ENCODE measurements at places on chromosomes 2 and 18. TPM values are rescaled to one million over a fixed set of nuclear protein-coding genes. Genes with fewer than 3 reads are reported as not detected.

DNA sequence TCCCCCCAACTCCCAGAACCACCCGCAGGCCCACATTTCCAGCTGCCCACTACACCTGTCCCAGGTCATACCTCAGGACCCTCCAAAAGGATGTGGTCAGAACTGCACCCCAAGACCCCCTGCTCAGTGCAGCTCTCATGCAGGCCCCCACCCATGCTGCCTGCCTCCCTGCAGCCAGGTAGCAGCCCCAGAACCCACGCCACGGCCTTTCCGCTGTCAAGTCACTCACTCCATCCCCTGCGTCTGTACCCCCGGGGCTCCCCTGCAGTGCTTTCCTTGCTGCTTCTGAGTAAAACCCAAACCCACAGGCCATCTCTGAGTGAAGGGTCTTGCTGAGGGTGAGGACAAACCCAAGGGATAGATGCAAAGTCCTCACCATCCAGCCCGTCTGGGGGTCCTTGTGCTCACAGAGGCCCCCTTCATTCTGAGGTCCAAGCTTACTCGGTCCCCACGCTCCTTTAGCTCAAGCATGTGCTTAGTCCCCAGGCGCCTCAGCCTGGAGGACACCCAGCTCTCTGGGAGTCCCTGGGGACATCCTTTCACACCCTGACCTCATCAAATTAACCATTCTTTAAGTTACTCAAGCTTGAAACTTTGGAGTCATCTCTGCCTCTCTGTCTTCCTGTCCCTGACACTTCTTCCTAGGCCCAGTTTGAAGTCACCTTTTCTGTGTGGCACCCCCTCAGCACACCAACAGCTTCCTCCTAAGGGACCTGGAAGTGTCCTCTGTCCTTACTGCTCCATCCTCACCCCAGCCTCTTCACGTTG, 130.1 kb downstream of the SMAD7 start:
- peaks cover 9% of the 10 kb centered on the region for H3K4me1 ChIP-seq
- H3K36me3 ChIP-seq, result peaks cover 40% of the 10 kb centered on the region
- no peak overlapping the region for H3K27ac ChIP-seq
- H3K4me3 ChIP-seq, result peak overlapping the region; percentile 31
- no peak for DNase-seq

RMDN2 gene
- total RNA-seq, result 2.5 TPM

DNA sequence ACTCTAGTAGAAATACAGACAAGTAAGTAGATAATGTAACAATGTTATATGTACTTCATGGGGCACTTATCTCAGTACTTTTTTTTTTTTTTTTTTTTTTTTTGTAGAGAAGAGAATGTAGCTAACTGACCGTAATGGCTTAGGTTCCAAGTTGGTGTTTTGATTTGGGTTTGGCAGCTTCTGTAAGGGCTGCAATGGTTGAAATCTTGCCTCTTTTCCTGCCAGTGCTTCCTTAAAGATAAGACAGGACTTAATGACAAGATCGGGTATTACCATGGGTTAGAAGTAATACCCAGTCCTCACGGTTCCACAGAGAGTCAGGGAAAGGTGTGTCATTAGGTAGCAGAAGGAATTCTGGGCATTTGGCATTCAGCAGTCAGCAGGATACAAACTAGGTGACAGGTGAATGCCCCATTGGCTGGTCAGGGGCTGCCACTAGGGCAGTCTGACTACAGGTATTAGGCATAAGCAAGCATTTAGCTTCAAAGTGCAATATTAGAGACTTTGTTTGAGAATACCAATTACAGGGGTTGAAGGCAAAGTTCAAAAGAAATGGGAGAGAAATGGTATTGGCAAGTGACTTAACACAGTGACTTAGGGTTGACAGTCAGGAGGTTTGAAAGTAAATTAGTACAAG, 189.4 kb upstream of the RND3 start:
- H3K4me3 ChIP-seq, result no peak overlapping the region
- DNase-seq, result no peak
- H3K27me3 ChIP-seq, result no peaks in the 10 kb centered on the region
- no peak overlapping the region for H3K27ac ChIP-seq
- peaks cover 11% of the 10 kb centered on the region for H3K4me1 ChIP-seq

GRCh38 chr2:225948903-225949302, 549.4 kb downstream of the NYAP2 start:
- H3K27ac ChIP-seq, result peak overlapping the region; percentile 48
- H3K4me3 ChIP-seq, result no peak overlapping the region
- peaks cover 5% of the 10 kb centered on the region for H3K27me3 ChIP-seq
- no peaks in the 10 kb centered on the region for H3K36me3 ChIP-seq
- H3K4me1 ChIP-seq, result peaks cover 2% of the 10 kb centered on the region
- peak; percentile 13 for DNase-seq

DUSP2 gene
- total RNA-seq, result not detected

GRCh38 chr18:79497638-79498081, 101.9 kb downstream of the NFATC1 start:
- no peak for DNase-seq
- peaks cover 16% of the 10 kb centered on the region for H3K27me3 ChIP-seq
- H3K36me3 ChIP-seq, result peaks cover 46% of the 10 kb centered on the region
- H3K27ac ChIP-seq, result no peak overlapping the region
- no peaks in the 10 kb centered on the region for H3K4me1 ChIP-seq

POTEI gene
- 0.15 TPM for total RNA-seq

GYPC gene
- 154 TPM for total RNA-seq

GRCh38 chr2:160251569-160251968, 51.5 kb upstream of the ITGB6 start:
- H3K27ac ChIP-seq, result no peak overlapping the region
- H3K27me3 ChIP-seq, result no peaks in the 10 kb centered on the region
- no peak for DNase-seq
- H3K36me3 ChIP-seq, result no peaks in the 10 kb centered on the region

DNA sequence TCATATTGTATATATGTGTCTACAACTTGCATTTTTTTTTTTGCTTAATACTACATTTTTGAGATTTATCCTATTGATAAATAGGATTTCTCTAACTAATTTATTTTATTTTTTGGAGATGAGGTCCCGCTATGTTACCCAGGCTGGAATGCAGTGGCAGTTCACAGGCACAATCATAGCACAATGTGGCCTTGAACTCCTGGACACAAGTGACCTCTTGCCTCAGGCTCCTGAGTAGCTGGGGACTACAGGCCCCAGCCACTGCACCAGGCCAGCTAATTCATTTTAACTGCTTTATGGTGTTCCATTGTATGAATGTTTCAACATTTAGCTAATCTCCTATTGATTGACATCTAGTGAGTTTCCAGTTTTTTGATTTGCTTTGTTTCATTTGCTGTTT, 16.8 kb upstream of the CLASP1 start:
- H3K4me3 ChIP-seq, result no peak overlapping the region
- H3K4me1 ChIP-seq, result no peaks in the 10 kb centered on the region
- H3K27ac ChIP-seq, result no peak overlapping the region
- DNase-seq, result no peak
- no peaks in the 10 kb centered on the region for H3K36me3 ChIP-seq
- H3K27me3 ChIP-seq, result peaks cover 3% of the 10 kb centered on the region

- no peak overlapping the region for H3K27ac ChIP-seq
- H3K36me3 ChIP-seq, result peaks cover 66% of the 10 kb centered on the region
- H3K4me3 ChIP-seq, result no peak overlapping the region
- H3K4me1 ChIP-seq, result peaks cover 70% of the 10 kb centered on the region
These were observed 77.9 kb downstream of the CCDC93 start for GRCh38 chr2:117935954-117936353.

SRD5A2 gene
- total RNA-seq, result 0.64 TPM
